Naive thymus-derived CD4-positive, alpha-beta T cell (primary cell): ENCODE measurements at places on chromosomes 12 and 14.

- no peak for DNase-seq
Observed at GRCh38 chr12:6758506-6759095, 5.7 kb upstream of the MLF2 start.

DNA sequence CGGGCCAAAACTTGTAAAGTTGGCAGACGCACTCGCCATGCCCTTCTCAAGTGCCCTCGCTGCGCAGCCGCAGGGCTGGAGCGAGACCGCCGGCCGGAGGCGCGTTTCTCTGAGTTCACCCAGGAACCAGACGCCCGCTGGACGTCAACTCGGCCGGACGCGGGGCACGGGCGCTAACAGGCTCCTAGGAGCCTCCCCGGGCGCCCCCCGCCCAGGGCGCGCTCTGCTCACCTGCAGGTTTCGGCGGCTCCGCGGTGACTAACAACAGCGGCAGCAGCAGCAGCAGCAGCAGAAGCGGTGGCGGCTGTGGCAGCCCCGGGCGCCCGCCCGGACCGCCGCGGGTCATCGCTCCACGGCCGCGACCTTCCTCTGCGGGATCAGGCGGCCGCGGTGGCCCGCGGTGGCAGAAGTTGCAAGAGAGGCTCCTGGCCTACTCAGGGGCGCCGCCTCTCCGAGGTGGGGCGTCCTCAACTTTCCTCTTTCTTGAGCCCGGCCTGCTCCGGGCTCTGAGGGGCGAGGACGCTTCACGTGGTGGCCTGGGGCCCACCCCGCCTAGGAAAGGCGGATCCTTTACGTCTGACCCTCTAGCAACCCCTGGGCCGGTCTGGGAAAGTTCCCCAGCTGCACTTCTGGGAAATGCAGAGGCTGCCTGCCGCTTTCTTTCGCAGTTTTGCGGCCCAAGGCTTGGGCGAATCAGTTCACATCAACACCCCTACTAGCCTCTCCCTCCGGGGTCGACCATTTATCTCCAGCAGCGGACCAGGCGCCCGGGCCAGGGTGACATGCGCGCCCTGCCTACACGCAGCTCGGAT lies at the start of gene PLBD1:
TSS of gene PLBD1 (minus strand) at position 533 of the 812 bp plus-strand sequence. CDS start at position 346, 187 bp downstream.
- no peak for DNase-seq

GRCh38 chr14:101478796-101479410 lies 82.4 kb upstream of the DIO3 start:
- no peak for DNase-seq

DNA sequence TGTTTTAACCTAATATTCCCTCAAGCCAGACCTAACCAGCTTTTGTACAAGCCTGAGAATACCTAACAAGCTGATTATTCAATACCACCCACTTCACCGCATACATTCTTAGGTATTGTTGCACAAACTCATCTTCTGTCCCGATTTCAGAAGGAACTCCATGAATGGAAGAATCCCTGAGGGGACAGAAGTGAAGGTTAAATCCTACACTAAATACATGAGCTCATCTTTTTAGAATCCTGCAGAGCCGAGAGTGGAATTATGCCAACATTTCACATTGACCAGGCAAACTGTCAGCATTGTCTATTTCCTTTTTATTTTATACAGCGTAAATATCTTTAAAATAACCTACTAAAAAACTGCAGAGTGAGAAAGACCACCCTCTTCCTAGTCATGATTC lies 140.7 kb upstream of the PRICKLE1 start:
- DNase-seq: no peak

DNA sequence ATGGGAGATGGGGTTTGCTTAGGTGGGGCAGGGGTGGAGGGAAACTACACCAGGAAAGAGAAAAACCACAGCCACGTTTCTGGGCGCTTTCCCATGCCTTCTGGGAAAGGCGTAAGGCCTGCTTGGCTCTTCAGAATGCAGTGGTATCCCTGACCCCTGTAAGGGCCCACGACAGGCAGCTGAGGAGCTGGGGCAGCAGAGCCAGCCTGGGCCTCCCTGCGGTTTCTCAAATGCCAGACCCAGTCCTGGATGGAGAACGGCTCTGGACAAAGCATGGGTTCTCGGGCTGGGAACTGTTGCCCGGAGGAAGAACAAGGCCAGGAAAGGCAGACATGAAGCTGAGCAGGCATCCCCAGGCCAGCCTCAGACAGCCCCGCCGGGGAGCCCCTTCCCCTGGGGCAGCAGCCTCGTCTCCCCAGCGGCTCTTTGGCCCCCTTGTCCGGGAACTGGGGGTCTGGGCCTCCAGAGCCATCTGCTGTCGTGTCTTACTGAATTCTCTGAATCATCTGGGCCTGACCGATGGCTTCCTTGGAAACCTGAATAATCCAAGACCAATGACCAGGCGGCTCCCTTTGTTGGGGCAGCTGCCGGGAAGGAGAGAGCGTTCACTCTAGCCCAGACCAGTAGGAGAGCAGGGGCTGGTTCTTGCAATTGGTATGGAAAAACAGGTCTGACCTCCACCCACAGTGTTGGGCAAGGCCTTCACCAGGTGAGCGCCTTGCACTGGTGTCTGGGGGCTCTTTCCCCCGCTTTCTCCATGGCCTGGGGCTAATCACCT lies 64.0 kb upstream of the RIN3 start:
- DNase-seq: no peak

- no peak for DNase-seq
Observed at GRCh38 chr14:91292491-91292890, 48.0 kb upstream of the GPR68 start.

- no peak for DNase-seq
Observed at GRCh38 chr12:96250119-96250685, 56.0 kb downstream of the ELK3 start.
